Adipocyte (in vitro differentiated cells): ENCODE measurements at places on chromosomes 7 and 10.
A peak's percentile ranks its signal among the peaks of the same experiment; 100 is the strongest.

- DNase-seq, result peak; percentile 15
These were observed at the start of gene SFXN2 for GRCh38 chr10:102714621-102715455. SFXN2 (plus strand) TSS chr10:102714636; CDS start chr10:102726637, 12,001 bp downstream.

GRCh38 chr10:33801705-33802104 is 467.2 kb upstream of the NRP1 start:
- DNase-seq, result no peak

DNA sequence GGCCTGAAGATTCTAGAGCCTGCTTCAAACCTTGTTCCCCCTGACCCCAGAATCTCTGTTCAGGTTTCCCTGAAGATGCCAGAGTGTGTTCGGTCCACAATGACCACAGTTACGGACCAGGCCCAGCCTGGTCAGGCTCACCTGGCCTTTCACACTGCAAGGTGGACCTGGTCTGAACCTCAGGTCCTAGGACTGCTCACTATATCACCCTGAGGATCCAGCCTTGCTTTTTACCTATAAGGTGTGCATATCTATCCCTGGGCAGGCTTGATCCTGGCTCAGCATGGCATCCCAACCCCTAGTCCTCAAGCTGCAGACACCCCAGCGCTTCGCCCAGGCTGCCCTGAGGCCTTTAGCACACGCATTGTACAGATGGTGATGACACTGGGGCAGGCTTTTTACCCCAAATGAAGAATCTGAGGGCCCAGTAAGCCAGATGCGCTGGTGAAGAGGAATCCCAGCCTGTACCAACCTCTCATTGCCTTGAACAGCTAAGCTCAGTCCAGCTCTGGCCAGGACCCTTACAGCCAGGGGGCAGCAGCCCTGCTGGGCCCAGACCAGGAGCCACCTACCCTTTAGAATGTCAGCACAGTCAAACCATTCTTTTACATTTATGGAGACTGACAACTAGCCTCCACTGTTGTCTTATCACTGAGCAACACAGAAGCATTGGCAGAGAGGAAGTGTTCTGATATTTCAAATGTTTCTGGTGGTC is 28.0 kb downstream of the MAT1A start:
- DNase-seq, result no peak

GRCh38 chr7:123242467-123243092 is 42.8 kb upstream of the SLC13A1 start:
- DNase-seq, result no peak

GRCh38 chr10:8404721-8405120 is 350.2 kb downstream of the GATA3 start:
- no peak for DNase-seq

DNA sequence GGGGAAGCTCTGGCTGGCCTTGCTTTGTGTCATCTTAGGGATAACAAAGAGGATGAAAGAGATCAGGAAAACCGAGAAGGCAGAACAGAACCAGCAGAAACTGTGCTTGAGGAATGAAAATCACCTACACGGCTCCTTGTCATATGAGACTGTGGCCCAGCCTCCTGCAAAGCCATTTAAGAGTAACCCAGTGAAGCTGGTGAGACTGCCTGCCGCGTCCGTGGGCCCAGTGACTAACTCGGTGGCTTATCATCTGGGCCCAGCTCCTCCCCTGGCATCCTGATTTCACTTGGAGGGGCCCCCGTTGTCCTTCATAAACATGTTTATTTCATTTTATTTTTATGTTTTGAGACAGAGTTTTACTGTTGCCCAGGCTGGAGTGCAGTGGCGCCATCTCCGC is 30.7 kb downstream of the HTRA1 start:
- peak; percentile 48 for DNase-seq

GRCh38 chr7:150875791-150876190 is 23.5 kb downstream of the AOC1 start:
- DNase-seq, result no peak

GRCh38 chr10:55641601-55642000 is 719.5 kb downstream of the ZWINT start:
- no peak for DNase-seq

GRCh38 chr7:130365088-130365487 is 15.2 kb upstream of the CPA1 start:
- no peak for DNase-seq

GRCh38 chr10:117656385-117657367 is 114.1 kb downstream of the EMX2 start:
- no peak for DNase-seq

- DNase-seq, result no peak
These were observed 262.2 kb downstream of the BAMBI start for GRCh38 chr10:28939281-28940157.

DNA sequence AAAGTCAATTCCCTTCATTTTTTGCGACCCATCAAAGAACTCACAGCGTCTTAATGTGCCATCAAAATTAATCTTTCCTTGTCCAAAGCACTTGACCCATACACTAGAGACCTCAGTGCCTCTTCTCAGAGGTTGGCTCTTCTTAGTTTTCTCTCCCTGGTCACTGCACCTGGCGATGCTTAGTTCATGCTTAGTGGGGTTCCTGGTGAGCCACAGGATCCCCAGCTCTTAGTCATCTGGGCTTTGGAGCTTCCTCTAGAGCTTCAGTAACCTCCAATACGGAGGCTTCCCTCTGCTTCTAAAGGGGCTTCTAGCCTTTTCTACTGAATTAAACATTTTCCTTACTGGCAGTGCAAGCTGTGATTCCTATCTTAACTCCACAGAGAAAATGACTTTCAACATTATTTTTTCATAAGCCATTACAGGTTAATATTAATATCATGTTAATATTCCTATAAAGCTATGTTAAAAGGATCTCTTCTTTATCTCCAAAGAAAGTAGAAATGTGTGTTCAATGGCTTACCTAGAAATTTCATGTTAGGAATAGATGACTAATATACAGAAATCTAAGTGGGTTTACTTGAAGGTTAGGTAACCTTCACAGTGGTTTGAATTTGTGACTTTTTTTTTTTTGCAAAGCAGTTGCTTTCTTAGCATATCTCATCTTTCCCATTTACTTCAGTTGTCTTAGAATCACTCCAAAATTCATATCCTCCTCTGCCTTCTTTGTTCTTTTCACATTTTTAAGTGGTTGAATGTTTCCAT is 295.2 kb downstream of the CAMK1D start:
- no peak for DNase-seq

GRCh38 chr7:107170051-107170915 is 1.5 kb downstream of the HBP1 start:
- DNase-seq, result peak; percentile 24

DNA sequence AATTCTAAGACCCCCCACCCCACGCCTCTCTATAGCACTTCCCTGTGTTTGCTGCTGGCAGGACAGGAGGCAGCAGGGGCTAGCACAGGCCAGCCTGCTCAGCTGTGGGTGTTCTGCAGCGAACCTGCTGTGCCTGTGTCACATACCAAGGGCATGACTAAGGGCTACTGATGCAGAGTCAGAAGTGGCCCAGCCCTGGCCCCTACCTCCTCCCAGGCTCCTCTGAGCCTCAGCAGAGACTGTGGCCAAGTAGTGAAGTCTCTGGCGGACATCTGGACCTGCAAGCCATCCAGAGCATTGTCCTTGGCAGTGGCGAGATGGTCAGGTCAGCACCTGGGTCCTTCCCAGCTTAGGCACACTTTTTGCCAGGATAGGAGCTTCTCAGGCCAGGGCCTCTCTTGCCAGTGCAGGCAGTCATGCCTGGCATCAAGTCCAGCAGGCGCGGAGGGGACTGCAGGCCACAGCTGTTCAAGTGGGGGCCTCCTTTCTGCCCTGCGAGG is 116.3 kb upstream of the RET start:
- DNase-seq, result peak; percentile 8

DNA sequence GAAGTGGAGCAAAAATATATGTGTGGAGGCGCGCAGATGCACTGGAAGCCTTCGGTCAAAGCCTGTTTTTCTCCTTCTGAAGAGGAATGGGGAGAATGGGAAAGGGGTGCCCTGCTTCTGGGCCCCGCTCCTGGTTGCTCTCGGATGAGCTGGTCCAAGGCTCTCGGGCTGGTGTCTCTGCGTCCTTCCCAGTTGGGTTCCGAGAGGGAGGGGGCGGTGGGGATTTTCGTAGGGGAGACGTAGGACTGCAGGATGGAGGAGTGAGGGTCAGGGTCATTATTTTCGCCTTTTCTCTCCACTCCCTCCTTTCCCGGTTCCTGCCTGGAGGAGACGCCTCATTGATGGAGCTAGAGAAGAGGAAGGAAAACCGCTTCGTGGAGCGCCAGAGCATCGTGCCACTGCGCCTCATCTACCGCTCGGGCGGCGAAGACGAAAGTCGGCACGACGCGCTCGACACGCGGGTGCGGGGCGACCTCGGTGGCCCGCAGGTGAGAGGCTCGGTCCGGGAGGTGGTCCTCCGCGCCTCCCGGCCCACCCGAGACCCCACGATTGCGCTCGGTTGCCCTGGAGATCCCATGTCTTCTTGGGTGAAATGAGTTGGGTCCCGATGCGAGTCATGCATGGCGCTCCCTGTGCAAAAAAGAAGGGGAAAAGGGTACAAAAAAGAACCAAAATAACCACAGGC is 790 bp downstream of the ADAM22 start:
- DNase-seq, result peak; percentile 33

GRCh38 chr7:70997261-70997660 is 134.7 kb upstream of the GALNT17 start:
- peak; percentile 5 for DNase-seq

DNA sequence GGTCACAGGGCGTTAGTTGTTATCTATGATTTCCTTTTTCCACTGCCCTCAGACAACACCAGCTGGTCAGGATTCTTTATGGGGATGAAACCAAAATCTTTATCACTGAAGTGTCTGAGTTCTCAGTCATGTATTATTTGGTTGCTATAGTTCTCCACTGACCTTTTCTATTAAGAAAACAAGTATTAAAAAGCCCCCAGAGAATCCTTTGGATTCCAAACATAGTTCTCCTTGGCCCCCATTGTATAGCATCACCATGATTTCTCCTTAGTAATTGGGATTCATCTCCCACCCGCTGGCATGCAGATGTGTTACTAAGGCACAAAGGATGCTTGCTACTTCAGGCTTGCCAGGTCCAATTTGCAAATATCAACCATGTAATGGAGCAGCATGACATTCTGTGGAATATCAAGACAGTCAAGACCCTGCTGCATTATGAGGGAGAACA is 94.3 kb downstream of the IQUB start:
- no peak for DNase-seq

DNA sequence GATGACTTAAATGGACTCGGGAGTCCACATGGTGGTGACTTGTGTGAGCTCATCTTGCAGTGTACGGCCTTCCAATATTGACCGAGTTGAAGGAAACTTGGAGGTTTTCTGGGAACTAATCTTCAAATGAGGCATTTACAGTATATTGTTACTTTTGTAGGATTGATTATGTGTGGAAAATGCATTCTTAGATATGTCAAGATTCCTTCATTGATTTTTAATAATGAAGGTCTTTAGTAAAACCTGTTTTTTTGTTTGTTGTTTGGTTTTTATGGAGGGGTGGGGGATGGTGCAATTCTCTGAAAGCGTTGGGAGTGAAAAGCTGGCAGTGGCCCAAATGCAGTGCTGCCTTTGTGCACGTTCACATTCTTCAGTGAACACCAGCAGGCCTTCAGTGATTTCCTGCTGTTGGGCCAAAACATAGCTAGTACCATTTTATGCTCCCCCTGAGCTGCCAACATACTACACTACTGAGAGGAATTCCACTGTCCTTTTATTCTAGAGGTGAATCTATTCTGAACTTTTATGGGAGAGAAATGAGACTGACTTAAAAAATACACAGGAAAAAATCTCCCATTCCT is 50.4 kb downstream of the CCNY start:
- DNase-seq, result peak; percentile 34

- no peak for DNase-seq
These were observed 141.1 kb downstream of the CDK14 start for GRCh38 chr7:90736968-90737939.

- DNase-seq, result no peak
These were observed 1.1 kb downstream of the ASL start for GRCh38 chr7:66076462-66077329.

GRCh38 chr10:89810908-89811525 is 109.6 kb downstream of the KIF20B start:
- DNase-seq, result no peak

DNA sequence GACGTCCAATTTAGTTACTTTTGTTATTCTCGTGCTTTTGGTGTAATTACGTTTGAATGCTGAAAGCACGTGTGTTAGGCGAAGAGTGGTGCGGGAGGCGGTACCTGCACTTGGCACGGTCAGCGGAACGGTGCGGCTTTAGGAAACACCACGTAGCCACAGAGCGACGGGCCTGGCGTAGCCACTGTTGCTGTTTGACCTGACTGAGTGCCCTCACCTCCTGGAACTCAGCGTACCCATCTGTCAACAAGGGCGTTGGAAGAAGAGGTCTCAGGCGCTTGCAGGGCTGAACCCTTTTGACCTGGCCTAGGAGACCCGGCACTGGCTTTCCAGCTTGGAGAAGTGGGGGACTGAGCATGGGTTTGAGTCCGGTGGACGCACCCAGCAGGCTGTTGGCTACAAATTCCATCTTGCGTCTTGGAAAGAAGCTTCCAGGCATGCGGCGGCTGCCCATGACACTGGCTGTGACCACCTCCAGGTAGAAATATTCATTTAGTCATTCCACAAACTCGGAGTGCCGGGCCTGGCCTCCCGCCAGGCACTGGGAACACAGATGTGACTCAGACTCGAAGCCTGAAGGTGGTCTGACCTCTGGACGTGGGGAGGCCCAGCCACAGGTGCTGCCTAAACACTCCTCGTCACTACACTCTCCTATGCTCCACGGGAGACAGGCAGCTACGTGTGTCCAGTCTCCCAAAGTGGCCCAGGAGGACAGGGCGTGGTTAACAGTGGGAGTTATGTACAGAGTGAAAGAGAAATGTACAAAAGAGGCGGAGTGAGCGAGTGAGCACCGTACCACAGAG is 22.2 kb downstream of the FAM20C start:
- DNase-seq, result peak; percentile 38

DNA sequence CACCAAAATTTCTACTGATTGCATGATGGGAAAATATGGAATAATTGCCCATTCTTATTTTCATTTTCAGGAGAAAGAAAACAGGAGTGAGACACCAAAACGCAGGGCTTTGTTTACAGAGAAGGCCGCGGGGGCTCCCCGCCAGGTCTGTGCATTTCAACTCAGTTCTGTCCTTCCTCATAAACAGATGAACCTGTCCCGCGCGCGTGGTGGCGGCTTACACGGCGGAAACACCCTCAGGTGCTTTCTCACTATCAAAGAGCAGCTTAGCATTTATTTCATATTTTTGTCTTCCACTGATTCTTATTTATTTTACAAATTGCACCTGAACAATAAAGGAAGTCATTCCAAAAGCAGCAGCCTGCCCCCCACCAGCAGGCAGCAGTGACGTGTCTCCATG is 579.4 kb downstream of the PTPRN2 start:
- no peak for DNase-seq

GRCh38 chr10:43225787-43226153 is 41.1 kb downstream of the RASGEF1A start:
- no peak for DNase-seq

- DNase-seq, result peak; percentile 26
These were observed 171.6 kb downstream of the CCDC3 start for GRCh38 chr10:12829831-12830390.

- DNase-seq, result no peak
These were observed 286.4 kb downstream of the PRPF18 start for GRCh38 chr10:13873196-13873595.

DNA sequence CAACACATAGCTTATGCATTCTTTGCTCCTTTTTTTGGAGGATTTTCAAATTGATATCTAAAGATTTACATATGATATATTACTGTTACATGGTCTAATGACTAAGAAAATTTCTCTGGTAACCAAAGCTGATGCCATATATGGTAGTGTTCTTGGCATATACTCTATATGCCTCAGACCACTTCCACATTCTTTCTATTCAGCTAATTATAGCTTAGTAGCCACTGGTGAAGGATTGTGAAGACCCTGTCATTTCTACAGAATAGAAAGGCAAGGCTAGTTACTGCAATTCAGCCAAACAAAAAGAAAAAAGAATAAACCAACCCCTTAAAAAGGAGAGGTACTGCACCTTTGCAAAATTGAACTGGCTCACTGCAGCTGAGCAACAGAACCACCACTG is 3.7 kb downstream of the PURB start:
- DNase-seq, result peak; percentile 65
